ENCODE measurements at places on chromosomes 1 and 21.
A peak's percentile ranks its signal among the peaks of the same experiment; 100 is the strongest.

GRCh38 chr1:205436776-205437410, 15.0 kb upstream of the LEMD1 start:
- no peak for DNase-seq

DNA sequence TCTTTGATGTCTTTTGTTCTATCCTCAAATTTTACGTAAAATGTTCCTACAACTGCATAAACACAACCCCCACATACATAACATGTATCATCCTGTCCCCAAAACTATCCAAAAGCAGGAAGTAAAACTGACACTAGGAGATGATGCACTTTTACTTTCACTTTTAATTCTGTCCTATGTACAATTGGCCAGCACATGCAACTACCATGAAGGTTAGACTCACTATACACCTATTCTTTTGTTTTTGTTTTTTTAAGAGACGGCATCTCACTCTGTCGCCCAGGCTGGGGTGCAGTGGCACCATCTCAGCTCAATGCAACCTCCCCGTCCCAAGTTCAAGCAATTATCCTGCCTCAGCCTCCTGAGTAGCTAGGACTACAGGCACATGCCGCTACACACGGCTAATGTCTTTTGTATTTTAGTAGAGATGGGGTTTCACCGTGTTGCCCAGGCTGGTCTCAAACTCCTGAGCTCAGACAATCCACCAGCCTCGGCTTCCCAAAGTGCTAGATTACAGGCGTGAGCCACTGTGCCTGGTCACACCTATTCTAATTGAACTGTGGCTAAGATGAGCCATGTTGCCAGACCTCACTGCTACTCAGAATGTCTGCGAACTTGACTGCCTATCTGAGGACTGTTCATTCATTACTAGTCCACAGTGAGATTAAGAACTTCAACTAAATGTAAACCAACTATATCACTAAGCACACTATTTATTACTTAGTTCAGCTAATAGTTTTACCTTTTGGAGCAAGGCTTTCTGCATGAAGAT, 48.0 kb downstream of the TOR3A start:
- no peak for DNase-seq

DNA sequence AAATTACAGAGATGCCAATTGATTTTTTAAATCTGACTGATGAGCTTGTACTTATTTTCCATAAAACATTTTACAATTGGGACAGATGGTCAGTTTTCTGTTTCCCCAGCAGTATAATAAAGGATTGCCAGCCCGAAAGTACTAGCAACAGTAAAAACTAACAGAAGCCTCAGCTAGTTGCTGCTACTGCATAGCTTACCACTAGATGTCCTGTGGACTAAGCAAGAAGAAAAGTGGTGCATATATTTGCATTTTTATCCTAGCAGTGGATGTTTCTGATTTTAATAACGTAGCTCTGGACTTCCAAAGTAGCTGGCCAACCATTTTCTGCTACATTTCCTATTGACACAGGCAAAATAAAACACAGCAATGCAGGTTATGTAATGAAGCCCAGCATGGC, 241.5 kb downstream of the BARHL2 start:
- no peak for DNase-seq

DNA sequence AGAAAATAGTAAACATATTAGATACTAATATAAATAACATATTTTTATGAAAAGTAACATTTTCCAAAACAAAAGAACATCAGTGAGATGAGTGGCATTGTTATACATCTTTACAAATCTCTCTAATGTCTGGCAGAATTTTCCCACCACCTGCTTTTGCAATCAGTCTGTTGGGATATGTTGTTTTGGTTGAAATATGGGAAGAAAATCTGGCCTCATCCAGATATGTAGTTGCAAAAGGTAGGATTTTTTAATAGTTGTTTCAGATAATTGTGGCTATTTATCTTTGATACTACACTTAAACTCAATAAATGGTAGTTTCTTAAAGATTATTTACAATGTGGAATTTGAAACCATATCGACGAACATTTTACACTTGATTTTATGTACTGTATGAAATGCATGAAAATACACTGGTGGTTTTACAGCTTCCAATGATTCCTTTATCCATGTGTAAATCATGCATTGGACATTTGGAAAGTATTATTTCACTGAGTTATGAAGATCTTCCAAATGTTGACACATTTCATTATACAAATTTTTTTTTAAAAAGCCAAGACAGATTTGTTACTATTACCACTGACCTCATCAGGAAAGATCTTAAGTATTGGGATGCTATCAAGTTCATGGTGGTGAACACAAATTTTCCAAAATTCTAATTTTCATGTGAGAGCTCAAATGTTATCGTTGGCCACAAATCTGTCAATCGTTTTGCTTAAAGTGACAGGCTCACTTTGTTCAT, 74.1 kb upstream of the CD34 start:
- DNase-seq, result no peak

DNA sequence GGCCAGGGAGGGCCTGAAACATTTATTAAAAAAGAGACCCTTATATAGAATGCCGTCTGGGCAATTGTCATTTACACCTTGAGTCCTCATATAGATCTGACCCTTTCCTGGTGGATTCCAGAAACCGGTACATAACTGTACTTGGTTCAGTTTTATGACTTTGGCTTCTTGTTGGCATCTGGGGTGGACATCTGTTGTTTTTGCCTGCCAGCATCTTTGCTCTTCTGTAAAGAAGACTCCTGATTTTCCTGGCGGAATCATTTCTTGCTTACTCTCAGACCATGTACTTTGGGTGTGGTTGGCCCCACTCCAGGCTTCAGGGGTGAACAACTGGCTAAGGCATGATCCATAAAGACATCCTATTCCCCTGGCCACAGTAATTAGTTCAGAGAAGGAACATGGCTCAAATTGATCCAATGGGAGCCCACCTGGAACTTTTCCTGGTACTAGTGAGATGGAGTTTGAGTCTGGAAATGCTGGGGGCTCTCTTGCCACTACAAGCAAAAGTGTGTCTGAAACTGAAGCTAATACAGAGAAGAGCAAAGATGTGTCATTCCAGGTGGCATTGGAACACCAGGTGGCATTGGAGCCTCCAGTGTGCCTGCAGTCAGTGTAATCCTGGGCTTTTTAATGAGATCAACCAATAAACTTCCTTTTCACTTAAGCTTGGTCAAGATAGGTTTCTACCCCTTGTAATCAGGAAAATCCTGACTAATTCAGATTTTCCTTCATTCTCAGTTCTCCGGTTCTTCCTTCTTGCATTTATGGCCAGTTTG, 332.5 kb upstream of the CAMK1G start:
- no peak for DNase-seq

DNA sequence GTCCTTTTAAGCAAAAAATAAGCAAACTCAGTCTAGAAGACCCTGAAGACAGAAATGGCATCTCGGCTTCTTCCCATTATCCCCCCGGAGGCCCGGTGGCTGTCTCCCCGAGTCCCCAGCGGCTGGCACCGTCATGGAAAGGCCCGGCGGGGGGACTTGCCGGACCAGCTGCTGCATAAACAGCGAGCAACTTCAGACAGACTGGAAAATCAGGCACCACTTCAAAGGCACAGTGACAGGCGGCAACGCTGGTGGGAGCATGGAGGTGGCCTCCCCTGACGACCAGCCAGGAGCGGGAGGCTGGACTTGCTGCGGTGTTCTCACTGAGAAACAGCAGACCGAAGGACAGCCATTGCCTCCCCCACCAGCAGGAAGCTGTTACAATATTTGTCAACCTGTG, 18.4 kb upstream of the C1QA start:
- DNase-seq, result no peak

GRCh38 chr1:184272175-184272866, 114.5 kb upstream of the C1orf21 start:
- peak; percentile 56 for DNase-seq

DNA sequence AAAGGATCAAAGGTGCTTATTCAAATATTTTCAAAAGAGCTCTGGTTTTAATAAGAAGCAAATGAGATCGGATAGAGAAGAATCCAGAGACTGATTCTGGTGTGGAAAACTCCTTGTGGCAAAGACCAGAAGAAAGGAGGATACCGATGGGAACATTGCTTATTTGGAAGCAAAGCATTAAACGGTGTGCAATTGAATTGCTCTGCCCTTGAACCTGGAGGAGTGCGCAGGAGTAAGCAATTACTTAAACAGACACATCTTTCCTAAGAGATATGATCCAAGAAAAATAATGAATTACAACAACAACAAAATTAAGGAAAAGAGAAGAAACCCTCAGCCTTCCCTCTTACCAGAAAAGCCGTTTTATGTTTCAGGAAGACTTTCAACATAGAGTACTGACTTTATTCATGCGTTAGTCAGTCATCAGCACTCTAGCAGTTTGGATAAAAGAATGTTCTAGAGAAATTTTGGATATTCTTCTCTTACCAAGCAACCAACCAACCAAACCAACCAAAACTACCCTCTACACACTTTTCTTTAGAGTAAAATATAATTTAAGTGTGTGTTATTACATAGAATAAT, 191.7 kb downstream of the NTMT2 start:
- no peak for DNase-seq

- no peak for DNase-seq
These were observed 110.1 kb downstream of the POU2F1 start for GRCh38 chr1:167330601-167331293.

- no peak for DNase-seq
These were observed 1291.5 kb upstream of the B3GALT2 start for GRCh38 chr1:194477908-194478307.

GRCh38 chr21:17697473-17697872, 84.8 kb upstream of the BTG3 start:
- DNase-seq, result no peak

DNA sequence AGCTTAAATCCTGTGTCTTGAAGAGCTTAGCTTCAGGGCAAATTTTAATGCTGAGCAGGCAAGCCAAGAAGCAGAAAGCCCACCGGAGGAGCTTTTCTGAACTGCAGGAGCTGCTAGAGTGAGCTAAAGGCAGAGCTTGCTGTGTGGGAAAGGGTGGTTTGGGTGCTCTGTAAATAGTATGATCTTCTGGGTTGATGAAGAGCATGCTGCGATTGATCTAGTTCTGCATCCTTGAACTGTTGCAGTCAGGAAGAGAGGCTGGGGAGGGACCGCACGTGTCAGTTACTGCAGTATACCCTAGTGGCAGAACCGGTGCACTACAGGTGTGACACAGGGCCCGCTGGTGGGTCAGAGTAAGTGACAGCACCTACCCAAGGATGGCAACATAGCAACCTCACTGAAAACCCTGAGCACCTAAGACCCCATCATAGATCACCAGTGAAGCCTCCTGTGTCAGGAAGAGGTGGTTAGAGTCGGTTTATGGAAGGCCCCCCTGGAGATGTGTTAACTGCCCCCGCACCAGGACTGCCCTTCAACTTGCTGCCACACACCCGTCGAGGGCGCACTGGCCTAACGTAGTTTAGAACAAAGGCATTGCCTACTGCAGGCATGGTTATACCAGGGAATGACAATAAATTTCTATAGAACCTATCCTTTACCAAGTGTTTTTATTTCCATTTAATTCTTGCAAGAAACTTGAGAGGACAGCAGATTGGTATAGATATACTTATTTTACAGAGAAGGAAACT, 146.0 kb upstream of the KIAA0040 start:
- no peak for DNase-seq
